ENCODE measurements at places on chromosomes 7 and 10.

DNA sequence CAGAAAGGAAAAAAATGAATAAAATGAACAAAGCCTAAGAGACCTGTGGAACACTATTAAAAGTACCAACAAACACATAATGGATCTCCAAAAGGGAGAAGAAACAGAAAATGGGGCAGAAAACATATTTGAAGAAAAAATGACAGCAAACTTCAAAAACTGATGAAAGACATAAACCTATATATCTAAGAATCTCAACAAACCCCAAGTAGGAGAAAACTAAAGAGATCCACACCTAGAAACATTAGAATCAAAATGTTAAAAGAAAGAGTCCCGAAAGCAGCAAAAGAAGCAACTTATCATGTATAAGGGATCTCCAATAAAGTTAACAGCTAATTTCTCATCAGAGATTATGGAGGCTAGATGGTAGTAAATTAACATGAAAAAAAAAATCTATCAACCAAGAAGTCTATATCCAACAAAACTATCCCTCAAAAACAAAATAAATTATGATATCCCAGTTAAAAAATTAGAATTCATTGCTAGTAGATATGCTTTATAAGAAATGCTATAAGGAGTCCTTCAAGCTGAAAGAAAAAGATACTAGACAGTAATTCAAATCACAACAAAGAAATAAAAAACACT lies 68.0 kb downstream of the DNAJC1 start:
- DNase-seq, result no peak

- no peak for DNase-seq
Observed at GRCh38 chr7:68200051-68200670, 1203.5 kb downstream of the TYW1 start.

DNA sequence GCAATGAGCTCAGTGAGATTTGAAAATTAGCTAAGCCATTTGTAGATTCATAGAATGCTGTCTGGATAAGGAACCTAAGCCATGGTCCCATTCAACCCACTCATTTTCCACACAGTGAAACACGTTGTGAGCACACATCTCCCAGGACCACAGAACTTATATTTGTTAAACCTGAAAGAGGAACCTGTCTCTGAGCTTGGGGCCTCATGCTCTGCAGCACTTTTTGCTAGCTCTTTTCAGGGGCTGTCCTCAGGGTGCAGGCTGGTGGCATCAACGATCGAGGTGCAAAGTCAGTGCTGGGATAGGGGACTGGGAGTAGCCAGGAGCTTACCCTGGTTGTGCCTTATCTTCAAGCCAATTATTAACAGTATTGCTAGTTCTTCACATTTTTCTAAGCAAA lies 11.9 kb downstream of the HECW1 start:
- no peak for DNase-seq

GRCh38 chr10:71600849-71601248 lies 118.7 kb downstream of the C10orf105 start:
- DNase-seq, result no peak

DNA sequence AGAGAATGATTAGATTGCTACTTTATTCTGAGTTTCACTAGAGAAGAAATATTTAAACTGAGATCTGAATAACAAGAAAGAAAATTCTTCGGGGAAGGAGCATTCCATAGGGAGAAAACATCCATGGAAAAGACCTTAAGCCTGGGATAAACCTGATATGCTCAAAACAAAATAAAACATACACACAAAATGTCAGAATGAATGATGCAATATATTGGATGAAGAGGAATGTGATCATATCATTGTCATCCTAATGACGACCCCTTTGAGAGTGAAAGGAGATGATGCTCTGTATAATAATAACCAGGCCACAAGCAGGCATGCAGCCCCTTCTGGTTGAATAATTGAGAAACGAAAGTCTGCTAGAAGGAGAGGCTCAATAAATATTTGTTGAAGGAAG lies 882.4 kb downstream of the NRG3 start:
- no peak for DNase-seq

DNA sequence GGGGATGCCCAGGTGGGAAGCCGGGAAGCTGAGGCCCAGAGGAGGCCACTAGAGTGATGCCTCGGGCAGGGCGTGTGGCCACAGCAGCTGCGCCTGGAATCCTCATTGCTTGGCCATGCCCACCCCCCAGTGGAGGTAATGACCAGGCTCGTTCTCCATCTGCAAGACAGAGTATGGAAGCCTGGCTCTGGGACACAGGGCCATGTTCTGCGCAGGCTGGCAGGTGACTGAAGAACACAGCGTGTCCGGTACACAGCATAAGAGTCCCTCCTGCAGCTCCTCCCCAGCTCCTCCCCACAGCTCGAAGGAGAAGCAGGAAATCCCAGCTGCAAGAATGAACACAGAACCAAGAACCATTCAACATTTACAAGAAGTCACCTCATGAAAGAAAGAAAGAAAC lies 64.8 kb downstream of the SMURF1 start:
- DNase-seq, result no peak

DNA sequence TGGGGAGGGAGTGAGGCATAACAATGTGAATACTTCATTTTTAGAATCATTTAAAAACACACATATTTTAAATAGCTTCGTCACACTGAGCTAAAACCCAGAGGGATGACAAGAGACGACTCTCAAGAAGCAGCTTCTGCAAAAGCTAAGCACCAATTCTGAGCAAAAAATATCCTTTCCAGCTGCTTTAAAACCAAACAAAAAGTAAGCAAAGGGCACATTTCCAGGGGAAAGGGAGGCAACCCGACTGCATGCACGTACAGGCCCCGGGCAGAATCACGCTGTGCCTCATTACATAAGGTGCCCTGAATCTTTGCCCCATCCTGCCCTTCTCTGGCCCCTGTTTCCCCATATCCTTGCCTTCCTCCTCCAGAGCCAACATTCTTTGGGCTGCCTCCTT lies 78.4 kb downstream of the DGKI start:
- DNase-seq, result no peak

GRCh38 chr10:28120795-28121194 lies 121.9 kb upstream of the ODAD2 start:
- no peak for DNase-seq

DNA sequence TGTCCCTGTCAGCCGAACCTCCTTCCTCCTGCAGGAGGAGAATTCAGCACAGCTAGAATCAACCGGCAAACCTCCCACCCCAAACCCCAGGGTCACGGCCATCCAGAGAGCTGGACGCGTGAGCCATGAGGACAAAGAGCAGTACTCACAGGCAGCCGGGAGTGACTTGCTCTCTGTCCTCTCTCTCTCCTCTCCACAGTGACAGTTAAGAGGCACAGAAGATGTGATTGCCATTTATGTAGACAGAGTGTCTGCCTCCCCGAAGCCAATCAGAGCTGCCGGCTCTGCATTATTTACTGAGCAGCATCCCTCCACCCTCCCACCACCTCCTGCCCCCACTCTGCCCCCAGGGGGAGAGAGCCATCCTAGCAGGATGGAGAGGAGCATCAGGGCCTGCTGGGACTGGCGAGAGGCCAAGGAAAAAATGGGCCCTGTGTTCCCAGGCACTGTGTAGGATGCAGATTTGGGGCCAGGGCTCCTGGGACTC lies 4.3 kb downstream of the DDC start:
- DNase-seq, result no peak

GRCh38 chr7:119825091-119825655 lies 447.8 kb upstream of the KCND2 start:
- DNase-seq, result no peak

DNA sequence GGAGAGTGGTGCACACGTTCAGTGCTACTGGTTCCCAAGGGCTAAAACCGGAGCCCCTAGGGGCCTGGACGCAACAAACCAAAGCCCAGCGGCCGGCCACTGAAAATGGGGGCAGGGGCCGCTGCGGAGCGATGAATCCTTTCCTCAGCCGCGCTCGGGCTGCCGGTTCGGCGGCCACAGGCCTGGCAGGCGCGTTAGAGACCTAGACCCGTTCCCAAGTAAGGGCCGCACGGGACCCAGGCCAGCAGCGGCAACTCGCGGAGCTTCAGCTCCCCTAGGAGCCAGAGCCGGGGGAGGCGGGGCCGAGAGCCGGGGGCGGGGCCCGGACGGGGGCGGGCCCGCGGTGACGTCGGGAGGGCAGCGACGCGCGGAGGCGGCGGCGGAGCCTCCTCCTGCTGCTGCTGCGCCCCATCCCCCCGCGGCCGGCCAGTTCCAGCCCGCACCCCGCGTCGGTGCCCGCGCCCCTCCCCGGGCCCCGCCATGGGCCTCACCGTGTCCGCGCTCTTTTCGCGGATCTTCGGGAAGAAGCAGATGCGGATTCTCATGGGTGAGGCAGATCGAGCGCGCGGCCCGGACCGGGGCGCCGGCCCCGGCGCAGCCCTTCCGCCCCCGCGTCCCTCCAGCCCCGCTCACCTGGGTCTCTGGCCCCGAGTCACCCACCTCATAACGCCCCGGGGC lies at the start of gene ARF5:
TSS of gene ARF5 (plus strand) at position 393 of the 678 bp plus-strand sequence. CDS start at position 481, 88 bp downstream.
- peak; percentile 72 for DNase-seq

DNA sequence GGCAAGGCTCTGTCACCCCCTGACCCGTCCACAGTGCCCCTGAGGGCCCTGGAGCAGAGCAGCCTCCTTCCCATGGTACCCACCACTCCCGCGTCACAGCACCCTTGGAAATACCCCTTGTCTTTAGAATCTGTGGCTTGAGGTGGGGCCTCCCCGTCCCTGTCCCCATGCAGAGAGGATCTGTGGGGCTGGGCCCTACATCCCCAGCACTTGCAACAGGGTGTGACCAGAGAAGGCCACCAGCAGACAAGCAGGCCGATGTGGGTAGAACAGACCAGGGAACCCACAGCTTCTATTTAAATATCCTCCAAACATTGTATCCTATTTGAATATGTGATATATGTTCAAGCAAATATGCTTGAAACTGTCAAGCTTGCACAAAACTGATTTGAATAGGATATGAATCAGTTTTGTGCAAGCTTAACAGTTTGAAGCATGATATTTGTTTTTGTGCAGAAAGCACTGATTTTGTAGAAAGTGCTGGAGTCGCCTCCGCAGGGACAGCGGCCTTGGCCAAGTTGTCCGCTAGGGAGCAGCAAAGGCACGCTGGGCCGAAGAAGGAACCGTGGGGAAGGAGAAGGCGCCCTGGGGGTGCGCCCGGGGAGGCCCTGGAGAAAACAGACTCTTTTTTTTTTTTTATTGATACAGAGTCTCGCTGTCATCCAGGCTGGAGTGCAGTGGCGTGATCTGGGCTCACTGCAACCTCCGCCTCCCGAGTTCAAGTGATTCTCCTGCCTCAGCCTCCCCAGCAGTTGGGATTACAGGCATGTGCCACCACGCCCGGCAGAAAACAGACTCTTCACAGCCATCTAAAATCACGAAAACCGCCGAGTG lies 2.2 kb downstream of the CFAP46 start:
- no peak for DNase-seq

- DNase-seq, result no peak
Observed at GRCh38 chr7:46932306-46932675, 649.6 kb downstream of the TNS3 start.

- DNase-seq, result no peak
Observed at GRCh38 chr7:21984042-21984441, 38.3 kb upstream of the CDCA7L start.

- no peak for DNase-seq
Observed at GRCh38 chr7:32243687-32244290, 173.6 kb upstream of the PDE1C start.

DNA sequence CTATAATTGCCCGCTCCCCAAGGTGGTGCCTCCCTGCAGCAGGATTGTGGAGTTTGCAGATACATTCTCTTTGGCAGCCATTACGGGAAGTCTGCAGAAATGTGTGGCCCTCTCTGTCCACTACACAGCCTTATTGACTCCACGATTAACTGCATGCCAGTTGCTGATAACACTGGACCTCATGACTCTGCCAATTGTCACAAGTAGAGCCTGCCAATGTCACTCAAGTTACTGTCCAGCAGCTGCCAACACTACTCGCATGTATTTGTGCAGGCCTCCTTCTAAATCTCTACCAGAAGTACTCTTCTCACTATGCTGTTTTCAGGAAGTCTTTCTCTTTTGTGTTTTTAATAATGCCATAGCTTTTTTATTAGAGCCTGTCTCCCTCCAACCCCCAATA lies 128.8 kb downstream of the PPP1R3A start:
- DNase-seq, result no peak

DNA sequence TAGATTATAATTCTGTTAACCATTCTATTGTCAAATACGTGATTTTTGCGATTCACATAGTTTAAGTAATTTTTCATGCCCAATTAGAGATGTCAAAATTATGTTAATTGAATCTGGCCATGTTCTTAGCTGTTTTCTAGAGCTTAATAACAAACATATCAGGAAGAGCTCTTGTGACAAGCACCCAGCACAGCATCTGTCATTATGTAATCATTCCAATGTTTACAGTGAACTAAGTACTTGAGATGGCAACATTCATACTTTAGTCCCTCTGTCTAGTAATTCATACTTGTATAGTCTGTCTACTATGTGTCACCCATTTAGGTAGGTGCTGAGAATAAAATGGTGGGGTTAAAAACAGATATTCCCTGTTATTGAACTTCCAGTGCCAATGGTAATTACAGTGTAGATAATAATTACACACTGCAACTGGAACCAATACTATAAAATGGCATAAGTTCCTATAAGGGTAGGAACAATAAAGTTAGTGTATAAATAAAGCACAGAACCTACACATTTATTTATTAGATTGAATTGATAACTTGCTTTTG lies 55.2 kb downstream of the ZEB1 start:
- DNase-seq, result no peak

GRCh38 chr7:94658826-94659225 lies 2.9 kb upstream of the SGCE start:
- no peak for DNase-seq

DNA sequence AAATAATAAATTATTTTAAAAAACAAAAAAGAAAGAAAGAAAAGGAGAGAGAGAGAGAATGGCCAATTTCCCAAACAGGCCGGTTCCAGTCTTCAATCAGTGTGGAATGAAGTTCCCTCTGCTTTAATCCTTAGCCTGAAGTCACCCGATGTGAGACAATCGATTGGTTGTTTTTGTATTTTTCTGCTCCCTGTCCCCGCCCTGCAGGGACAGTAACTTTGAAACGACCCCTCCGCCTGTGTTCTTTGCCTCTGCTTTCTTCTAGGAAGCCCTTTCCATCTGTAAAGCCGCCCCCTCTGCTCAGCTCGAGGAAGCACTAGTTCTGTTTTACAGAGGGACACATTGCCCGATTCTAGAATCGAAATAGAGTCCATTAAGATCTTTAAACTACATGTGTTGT lies 33.4 kb downstream of the FOXL3 start:
- DNase-seq, result no peak

GRCh38 chr10:36612436-36612835 lies 513.0 kb upstream of the ANKRD30A start:
- DNase-seq, result no peak

GRCh38 chr7:78493401-78493800 lies 694.8 kb downstream of the PHTF2 start:
- no peak for DNase-seq

All from stimulated activated CD8-positive, alpha-beta memory T cell treated with anti-CD3 and anti-CD28 coated beads, Interleukin-7, amount 100 ng/mL, for 24 hours (primary cell).